MG63 (cell line): ENCODE measurements at places on chromosomes 7 and 10.

DNA sequence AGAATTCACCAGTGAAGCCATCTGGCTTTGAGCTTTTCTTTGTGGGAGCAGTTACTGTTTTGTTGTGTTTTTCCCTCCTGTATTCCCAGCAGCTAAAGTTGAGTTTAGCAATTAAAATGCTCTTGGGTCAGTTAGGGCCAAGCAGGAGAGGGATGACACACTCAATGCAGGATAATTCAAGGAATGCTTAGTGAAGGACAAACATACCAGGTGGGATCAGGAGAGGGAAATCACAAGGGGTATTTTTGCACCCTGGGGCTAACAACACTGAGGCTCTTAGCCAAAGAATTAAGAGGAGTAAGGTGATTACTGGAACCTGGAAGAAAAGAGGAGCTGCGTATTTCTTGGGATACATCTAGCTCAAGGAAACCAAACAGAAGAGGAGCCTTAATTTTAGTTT, 82.4 kb upstream of the KCND2 start:
- no peak for DNase-seq

DNA sequence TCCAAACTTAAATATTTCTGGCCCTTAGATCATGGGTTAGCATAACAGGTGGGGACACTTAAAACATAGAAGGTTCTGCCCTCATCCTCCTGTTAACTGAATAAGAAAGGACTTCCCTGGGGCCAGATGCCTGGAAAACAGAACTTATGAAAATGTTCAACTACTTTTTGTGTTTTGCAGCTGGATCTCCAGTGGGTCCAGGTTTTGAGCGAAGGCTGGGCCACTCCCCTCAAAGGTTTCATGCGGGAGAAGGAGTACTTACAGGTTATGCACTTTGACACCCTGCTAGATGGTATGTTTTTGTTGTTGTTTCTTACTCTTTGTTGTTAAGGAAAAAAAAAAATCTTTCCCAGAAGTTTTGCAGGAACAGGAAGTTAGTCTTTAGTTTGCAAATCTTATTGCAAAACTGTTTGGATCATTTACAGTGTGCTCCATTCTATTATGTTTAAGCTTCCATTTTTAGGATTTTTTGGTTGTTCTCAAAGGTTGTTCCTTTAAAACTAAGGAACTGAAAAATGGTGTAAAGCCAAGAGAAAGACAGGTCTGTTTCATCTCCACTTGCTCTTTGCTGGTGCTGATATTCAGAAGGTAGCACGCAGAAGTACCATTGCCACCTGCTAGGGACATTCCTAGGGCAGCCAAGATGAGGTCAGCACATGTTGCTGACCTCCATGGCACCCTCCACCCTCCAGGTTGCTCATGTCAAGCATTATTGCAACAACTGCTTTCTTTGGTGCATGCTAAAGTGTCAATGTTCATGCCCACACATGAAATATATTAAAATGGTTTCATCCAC, 56.1 kb downstream of the PAPSS2 start:
- DNase-seq = no peak

DNA sequence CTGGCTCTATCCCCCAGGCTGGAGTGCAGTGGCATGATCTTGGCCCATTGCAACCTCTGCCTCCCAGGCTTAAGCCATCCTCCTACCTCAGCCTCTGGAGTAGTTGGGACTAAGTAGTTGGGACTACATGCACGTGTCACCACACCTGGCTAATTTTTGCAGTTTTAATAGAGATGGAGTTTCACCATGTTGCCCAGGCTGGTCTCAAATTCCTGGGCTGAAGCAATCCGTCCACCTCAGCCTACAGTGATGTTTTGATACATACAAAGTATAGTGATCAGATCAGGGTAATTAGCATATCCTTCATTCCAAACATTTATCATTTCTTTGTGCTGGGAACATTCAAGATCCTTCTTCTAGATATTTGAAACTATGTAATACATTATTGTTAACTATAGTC, 22.5 kb upstream of the TNKS2 start:
- no peak for DNase-seq

DNA sequence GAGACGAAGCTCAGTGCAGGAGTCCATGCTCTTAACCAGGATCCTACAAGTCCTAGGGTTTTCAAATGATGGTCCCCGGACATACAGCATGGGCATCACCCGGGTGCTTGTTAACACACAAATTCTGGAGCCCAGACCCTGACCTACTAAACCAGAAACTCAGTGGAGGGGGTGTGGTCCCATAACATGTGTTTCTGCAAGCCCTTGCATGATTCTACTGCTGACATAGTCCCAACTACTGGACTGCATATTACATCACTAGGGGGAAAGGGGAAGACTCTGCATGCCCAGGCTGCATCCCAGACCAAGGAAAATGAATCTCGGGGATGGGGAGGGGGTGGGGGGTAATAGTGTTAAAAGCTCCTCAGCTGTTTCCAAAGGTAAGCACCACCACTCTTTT, 40.3 kb downstream of the GRB10 start:
- no peak for DNase-seq

GRCh38 chr10:66925896-66926715, at the start of gene LRRTM3:
Gene LRRTM3, plus strand, starts transcription at chr10:66926036.
- DNase-seq = peak; percentile 42

DNA sequence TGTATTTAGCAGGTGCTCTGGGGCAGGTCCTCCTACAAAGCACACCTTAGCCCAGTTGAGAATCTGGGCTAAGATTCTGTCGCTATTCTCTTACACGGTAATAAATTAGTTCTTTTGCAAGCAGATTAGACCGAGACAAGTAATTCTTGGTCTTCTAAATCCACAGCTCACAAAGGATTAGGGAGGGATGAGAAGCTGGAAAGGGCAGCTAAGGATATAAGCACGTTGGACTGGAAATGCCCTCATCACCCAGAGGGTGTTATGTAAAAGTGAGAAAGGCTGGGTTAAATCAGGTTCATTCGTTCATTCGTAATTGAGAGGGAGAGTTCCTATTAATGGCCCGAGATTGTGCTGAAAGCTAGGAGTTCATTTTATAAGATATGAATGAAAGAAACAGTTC, 41.8 kb downstream of the PFKFB3 start:
- no peak for DNase-seq
